Stimulated activated CD4-positive, alpha-beta T cell treated with anti-CD3 and anti-CD28 coated beads, Interleukin-1b, Interleukin-23, amount 100 ng/mL, for 24 hours (primary cell): ENCODE measurements at places on chromosomes 12 and 14.

- DNase-seq = no peak
Measured at GRCh38 chr14:31992011-31992447, 85.1 kb upstream of the ARHGAP5 start.

DNA sequence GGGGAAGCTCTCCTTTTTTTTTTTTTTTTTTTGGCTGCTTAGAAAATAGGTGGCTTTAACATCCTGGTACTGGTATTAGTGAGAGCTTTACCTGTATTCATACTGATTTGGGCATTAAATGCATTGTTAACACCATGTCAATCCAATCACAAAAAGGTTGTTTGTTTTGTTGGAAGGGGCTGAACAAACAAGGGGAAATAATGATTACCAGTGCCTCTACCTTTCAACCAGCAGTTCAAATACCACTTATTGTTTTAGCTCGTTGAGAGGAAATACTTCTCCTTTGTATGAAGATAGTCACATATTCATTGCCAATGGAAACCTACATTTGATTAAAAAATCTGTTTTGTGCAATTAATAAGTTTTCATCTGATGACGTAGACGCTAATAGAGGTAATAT is 72.9 kb downstream of the MIPOL1 start:
- DNase-seq = no peak

- DNase-seq = no peak
Measured at GRCh38 chr14:28763751-28764256, 2.8 kb upstream of the FOXG1 start.

DNA sequence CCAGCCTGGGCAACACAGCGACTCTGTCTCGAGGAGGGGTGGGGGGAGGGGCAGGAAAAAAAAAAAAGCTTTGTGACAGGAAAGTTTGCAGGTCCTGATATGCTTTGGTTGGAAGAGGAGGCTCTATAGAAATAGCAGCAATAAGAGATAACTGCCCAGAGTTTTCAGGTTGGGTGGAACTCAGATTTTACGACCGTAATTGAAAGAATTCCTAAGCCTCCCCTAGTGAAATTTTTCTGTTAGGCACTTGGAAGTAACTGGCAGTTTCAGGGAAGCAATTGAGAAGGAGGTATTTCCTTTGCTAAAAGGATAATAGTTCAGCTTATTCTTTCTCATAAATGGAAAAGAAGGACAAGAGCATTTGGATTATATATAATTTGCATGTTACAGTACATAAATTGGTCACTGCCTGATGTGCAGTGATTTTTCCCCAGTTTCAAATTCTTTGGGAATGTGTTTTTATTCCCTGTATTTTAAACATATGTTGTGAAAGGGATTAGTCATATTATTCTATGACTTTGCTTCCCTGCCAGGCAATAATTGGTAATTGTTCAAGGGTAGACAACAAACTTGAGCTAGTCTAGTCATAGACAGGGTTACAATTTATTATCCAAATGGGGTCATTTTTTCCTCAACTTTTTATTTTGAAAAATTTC is 452.8 kb downstream of the AEBP2 start:
- no peak for DNase-seq

DNA sequence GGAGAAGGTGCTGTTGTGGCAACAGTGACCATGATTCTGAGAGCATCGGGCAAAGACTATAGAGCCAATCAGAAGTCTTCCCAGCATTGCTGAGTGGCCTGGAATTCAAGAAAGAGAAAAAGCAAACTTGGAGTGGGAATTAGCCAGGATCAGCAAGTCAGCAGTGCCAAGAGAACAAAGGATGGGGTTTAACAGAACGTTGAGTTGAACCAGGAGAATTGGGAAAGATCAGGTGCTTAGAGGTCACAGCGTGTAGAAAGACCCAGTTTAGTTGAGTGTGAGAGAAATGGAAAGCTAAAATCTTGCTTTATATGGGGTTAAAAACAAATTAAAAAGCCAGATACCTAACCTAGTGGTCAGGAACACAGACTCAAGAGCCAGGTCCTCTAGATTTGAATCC is 90.5 kb upstream of the DNM1L start:
- no peak for DNase-seq

DNA sequence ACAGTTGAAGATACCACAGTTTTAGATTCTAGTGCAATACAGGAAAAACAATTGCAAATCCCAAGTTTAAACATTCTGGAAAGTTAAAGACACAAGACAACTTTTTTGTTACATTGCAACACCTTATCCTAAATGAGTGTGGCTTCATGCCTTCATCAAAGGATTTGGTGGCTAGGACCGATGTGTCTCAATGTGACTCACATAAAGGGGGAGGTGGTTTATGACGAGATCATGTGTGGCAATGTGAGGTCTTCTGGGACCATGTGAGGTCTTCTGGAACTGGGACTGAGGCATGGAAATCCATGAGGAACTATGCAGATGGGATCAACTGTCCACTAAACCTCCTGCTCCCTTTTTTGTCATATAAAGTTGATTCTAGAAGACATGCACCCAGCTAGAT is 166.2 kb downstream of the PAX9 start:
- no peak for DNase-seq

DNA sequence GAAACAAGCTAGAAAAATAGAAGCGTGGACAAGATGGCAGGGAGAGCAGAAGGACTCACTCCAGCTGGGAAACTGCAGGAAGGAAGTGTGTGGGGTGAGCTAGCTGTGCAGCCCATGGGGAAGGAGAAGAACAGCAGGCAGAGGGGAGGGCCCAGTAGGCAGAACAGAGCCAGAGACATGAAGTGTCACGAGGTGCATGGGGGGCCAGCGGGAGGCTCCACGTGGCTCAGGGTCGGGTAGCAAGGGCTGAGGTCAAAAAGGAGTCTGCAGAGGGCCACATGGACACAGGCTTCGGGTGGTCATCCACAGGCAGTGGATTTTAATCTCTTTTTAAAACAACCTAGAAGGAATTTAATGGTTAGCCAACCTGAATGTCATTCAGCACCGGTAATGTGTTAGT is 669.0 kb downstream of the BCL11B start:
- no peak for DNase-seq

DNA sequence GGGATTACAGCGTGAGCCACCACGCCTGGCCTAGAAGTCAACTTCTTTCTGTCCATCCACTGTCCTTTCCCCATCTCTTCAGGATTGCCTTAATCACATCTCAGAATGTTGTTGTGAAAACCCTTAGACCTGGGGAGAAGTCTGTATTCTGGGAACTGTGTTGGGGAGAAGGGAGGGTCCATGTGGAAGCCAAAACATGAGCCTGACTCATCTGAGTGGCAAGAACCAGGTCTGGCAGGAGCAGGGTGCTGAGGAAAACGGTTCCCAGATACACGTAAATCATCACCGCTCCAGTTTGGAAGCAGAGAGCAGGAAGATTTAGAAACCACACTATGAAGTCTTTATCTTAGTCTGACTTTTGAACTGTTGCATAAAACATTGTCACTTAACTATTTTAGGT is 245.6 kb upstream of the RGS6 start:
- no peak for DNase-seq

GRCh38 chr12:45050751-45051571 is at the start of gene DBX2:
Gene DBX2, minus strand, starts transcription at chr12:45051099. Its CDS starts 172 bp downstream, at chr12:45050927.
- no peak for DNase-seq

DNA sequence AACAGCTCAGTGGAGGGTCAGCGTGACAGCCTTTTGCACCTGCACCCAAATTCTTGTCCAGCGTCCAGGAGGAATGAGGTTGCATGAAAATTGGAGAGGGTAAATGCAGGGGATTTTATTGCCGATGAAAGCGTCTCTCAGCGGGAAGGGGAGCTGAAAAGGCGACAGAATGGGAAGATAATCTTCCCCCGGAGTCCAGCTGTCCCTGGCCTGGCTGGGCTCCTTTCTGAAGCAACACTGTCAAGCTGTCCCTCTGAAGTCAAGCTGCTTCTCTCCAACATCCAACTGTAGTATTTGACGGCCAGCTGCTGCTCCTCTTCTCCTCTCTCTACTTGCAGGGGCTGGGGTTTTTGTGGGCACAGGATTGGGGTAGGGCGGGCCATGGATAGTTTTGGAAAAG is 32.7 kb downstream of the NOPCHAP1 start:
- DNase-seq = no peak

DNA sequence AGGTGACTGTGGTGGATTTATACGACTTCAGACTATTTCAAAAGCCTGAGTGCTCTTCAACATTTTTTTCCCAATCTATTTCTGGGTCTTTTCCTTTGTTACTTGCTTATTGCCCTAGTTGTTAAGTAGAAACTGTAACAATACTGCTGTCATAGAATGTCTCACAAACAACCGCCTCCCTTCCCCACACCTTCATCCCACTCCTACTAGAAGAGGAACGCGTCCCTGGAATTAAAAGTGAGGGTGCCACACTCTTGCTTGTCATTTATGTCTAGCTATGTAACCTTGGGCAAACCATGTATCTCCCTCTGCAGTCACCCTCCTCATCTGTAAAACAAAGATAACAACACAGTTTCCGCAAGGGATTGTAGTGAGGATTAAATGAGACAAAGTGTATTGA is 8.6 kb downstream of the BRAP start:
- no peak for DNase-seq

- DNase-seq = no peak
Measured at GRCh38 chr14:89194376-89194775, 222.7 kb downstream of the FOXN3 start.

DNA sequence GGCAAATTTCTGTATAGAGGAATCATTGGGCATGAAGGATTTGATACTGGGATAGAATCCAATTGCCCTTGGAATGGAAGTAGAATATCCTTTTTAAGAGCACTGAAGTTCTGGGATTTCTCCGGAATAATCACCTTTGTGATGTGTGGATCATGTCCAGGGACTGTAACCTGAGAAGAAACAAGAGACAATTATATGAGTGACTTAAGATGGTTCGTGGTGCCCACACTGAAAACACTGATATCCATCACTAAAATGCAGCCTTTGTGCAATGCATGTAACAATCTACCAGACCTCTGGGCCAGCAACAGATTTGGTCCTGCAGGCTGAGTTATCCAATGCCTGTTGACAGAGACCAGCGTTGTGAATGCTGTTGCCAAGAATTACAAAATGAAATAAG is 48.5 kb downstream of the MDM2 start:
- no peak for DNase-seq

DNA sequence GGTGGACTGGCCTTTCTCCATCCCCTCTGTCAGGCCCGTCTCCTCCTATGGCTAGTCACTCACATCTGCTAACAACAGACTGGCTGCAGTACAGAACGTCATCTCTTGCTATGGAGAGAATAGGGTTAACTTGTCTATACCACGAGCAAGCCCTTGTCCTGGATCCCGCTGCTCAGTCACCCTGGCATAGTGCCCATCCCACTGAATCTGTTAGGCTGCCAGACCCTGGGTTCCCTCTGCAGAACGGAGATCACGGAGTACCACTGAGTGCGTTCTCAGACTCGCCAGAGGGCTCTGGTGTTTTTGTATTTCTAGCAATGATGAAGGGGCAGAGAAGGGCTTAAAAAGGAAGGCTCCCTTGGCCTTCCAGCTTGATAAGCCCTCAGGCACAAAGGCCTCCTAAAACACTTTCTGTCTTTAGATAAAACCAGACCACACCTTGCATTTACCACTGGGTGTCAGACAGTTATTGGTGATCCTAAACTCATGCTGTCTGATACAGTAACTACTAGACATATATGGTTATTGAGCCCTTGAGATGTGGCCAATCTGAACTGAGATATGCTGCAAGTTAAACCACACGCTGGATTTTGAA is 6.3 kb upstream of the NRIP2 start:
- no peak for DNase-seq

DNA sequence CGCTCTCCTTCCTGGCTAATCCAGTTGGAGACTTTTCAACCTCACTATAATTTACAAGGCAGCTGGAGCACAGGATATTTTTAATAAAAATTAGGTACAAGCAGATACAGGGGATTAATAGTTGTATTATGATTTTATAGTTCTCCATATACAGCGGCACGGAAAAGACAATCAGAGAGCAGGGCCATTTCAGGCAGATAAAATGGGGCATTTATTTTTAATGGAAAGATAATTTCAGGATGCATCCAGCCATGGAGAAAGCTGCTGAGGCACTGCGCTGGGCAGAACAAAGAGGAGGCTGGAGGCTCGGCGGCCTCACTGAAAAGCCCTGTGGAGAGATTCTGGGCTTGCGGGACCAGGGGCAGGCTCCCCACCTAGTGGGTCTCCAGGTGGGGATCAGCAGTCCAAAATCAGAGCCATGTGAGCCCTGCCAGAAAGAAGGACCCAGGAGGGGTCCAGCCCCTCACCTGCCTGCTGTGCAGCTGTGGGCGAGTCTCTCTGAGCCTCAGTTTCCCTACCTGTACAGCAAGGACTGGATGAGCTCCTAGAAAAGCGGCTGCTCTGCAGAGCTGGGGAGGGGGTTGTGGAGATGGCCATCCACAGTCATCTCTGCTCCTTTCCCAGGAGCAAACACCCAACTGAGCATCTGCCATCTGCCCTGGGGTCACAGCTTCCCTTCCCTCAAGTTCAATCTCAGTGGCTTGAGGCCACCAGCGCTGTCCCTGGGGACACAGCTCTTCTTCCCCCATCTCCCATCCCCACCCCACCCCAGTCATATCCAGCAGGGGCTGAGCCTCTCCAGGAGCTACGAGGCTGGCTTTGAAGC is 23.9 kb upstream of the C14orf180 start:
- DNase-seq = no peak

DNA sequence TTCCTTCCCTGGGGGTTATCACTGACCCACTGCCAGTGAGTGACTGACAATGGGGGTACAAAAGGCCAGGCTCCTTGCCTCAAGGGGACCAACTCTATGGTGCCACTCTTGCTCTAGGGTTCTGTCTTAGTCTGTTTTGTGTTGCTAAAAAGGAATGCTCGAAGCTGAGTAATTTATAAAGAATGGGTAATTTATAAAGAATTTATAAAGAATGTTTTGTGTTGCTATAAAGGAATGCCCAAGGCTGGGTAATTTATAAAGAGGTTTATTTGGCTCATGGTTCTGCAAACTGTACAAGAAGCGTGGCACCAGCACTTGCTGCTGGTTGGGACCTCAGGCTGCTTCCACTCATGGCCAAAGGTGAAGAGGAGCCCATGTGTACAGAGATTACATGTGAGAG is 15.8 kb upstream of the RASSF8 start:
- DNase-seq = no peak

GRCh38 chr12:82852529-82852928 is 165.8 kb downstream of the TMTC2 start:
- no peak for DNase-seq

DNA sequence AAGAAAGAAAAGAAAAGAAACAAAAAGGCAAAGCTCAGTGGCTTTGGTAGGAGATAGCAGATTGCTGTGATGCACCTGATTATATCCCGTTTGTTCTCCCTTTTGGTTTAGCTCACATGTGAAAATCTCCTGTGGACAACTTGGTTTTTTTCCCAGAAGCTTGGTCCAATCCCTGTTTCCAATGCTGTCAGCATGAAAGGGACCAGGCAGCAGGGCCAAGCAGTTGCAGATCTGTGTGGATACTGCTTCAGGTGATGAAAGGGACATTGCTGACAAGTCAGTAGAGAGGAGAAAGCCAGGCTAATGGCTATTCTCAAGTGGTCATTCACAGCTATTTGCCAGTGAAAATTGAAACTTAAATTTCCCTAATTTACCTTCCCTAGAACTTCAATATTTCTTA is 18.8 kb upstream of the SLCO1A2 start:
- DNase-seq = no peak

GRCh38 chr14:22251090-22251489 is 337.9 kb downstream of the DAD1 start:
- DNase-seq = no peak
